ENCODE measurements at places on chromosomes 2 and 18. TPM values are rescaled to one million over a fixed set of nuclear protein-coding genes. Genes with fewer than 3 reads are reported as not detected.

ADCYAP1 gene
- polyA plus RNA-seq = 0.13 TPM

DSC3 gene
- 0.19 TPM for polyA plus RNA-seq

CD8B gene
- 0.74 TPM for polyA plus RNA-seq

UGT1A7 gene
- not detected for polyA plus RNA-seq

SPDYA gene
- polyA plus RNA-seq = 3.1 TPM

CNNM4 gene
- 12.4 TPM for polyA plus RNA-seq

LCT gene
- 0.19 TPM for polyA plus RNA-seq

ATP6V1C2 gene
- 3.2 TPM for polyA plus RNA-seq

MOGAT1 gene
- not detected for polyA plus RNA-seq

MAPK4 gene
- 2.1 TPM for polyA plus RNA-seq

SLC9A4 gene
- polyA plus RNA-seq = 0.03 TPM

B3GNT7 gene
- polyA plus RNA-seq = 3.4 TPM

SLC30A3 gene
- 0.52 TPM for polyA plus RNA-seq

ALPG gene
- polyA plus RNA-seq = not detected

CYTIP gene
- 1.4 TPM for polyA plus RNA-seq

POTEJ gene
- polyA plus RNA-seq = 0.11 TPM

VAMP5 gene
- polyA plus RNA-seq = 42.6 TPM

C1GALT1C1L gene
- polyA plus RNA-seq = 2.8 TPM
